MG63 (cell line): ENCODE measurements at places on chromosomes 2 and 18. TPM values are rescaled to one million over a fixed set of nuclear protein-coding genes. Genes with fewer than 3 reads are reported as not detected.

The HTR2B gene
- not detected in 2 replicates for total RNA-seq

The GPR17 gene
- not detected in 2 replicates for total RNA-seq

The NEUROD1 gene
- not detected in 2 replicates for total RNA-seq

The UGT1A8 gene
- total RNA-seq: 0.27 and 2.2 TPM in 2 replicates
